Erythroblast (primary cell): ENCODE measurements at places on chromosomes 6 and 20.

GRCh38 chr6:33213166-33213988 lies 5.1 kb downstream of the RING1 start:
- DNase-seq: no peak

DNA sequence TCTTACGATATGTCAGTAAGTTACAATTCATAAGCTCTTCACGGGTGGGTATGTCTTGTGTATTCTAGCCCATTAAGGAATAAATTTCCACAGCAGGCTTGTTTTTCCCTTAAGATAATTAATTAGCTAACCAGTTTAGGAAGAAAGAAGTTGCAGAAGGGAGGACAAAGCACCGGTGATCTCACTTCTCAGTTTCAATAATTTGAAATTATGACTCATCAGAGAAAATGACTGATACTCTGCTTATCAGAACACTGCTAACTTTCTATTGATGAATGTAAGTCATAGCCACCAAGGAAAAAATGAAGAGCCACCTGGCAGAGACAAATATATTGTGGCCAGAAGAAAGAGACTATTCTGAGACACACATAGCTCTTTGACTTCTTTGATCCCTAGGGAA lies 35.0 kb upstream of the ENTPD6 start:
- DNase-seq: no peak

DNA sequence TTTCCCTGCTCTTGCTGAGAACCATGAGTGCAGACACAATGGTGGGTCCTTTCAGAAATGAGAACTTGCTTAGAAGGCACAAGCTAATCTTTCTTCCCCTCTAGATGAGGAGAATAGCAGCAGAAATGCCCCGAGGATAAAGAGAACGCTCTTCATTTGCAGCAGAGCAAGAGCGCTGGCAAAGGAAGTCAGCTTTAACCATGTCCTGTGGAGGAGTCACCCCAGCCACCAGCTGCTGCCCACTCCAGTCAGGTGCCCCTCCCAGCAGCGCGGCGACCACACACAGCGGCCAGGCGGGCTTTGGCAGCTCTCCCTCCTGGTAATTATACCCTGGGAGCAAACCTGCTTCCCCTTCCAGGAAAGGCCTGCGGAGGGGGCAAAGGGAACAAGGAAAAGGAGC lies 42.4 kb upstream of the EMILIN3 start:
- no peak for DNase-seq

DNA sequence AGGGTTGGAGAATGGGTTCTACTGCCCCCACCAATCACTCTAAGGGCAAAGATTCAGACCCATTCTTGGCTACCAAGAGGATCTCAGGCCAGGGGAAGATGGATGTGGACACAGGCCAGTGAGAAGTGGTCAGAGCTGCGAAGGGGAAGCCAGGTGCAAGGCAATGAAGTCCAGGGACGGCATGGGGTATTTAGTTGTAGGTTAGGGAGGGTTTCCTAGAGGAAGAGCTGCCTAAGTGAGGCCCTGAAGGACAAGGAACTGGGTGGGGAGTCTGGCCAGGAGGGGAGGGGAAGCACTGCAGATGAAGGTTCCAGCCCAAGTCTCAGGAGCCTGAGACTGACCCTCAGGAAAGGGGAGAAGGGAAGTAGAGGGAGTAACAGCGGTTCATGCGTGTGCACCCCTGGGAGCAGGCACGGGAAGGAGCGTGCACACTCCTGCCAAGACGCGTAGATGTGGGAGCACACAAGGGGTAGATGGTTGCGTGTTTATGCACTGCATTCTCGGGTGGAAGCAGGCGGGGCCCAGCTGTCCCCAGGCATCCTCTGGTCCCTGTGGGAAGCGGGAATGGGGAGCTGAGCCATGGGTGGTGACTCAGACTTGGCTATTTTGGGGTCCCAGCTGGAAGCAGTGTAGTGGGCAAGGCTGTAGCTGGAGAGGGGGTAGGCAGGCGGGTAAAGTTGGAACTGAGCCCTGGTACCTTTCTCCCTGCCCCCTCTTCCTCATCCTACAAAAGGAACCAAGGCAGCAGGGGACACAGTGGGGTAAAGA lies 3.3 kb downstream of the ACTL10 start:
- DNase-seq: no peak

DNA sequence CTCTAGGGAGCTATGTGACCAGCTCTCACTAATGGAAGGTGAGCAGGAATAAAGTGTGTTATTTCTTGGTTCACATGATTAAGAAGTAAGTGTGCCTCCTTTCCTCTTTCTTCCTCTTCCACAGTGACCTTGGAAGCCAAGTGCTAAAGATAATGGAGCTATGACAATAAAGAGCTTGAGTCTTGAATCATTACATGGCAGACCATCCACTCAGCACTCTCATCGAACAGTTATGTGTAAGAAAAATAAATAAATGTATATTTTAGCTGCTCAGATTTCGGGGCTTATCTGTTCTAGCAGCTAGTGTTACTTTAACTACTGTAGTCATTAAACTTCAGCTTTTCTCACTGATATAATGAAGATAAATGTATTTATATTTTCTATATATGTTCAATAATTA lies 72.9 kb downstream of the HDGFL1 start:
- no peak for DNase-seq

- DNase-seq: no peak
Observed at GRCh38 chr6:160899671-160900430, 91.7 kb upstream of the MAP3K4 start.

DNA sequence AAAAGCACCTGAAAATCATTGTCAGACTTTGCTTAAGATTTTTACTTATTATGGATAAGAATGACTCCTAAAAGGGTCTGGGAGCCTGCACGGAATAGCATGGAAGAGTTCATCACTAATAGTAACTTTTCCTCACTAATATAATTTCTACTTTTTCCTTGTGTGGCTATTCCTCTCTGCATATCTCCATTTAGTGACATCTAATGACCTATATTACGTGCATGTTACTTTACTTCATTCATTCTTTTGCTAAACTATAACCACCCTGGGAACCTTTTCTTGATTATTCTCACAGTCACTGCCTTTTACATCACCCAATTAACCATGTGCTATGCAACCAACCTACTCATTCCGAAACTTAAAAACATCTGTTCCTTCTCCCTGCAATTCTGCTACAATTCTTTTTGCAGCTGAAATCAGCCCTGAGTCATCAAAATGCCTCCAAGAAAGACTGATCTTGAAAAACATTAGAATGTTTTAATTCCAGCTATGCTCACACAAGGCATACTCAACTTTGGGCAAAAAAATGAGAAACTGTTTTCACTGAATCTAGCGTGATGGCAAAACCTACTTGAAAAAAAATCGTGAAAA lies 313.3 kb downstream of the RNGTT start:
- no peak for DNase-seq

DNA sequence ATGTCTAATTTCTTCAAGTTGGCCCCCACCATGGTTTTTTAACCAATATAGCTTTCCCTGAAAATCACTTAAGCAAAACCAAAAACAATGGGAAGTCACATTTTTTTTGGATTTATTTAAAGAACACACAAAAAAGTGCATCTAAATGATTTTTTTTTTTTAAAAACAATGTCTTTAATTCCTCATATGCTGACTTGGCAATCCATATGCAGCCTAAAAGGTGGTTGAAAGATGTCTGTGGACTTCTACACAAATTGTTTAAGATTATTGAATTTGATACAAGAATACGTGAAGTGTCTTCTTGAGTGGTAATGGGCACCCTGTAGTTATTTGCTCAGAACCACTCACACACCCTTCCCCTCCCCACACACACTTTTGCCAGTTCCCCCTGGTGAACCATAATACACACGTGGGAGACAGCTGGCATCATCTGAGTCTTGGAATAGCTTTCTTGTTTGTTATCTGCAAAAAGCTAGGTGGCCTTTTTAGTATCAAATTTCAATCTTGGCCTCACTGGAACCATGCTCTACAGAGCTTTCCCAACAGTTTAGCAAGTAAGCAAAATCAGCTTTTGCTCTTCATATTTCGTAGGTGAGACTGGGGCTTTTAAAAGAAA lies 60.9 kb upstream of the TULP1 start:
- DNase-seq: no peak

DNA sequence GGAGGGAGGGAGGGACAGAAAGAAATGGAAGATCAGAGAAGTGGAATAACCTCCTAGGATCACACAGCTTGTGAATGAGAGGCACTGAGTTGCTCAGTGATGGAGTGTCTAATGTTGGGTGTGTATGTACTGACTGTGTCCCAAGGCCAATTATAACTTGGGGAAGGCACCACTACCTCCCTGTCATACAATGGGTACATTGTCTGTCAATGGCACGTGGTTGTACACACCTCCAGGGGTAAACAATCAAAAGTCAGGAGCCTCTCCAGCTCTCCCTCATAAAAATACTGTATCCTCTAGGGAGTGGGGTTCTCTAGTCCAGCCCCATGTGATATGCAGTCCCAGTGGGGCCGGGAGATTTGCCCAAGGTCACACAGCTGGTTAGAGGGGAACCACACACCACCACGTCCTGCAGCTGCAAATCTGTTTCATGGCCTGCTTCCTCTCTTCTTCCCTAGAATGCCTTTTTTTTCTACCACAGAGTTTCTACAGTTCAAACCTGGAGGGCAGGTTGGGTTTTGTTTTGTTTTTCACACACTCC lies 112.5 kb downstream of the SNX5 start:
- no peak for DNase-seq

DNA sequence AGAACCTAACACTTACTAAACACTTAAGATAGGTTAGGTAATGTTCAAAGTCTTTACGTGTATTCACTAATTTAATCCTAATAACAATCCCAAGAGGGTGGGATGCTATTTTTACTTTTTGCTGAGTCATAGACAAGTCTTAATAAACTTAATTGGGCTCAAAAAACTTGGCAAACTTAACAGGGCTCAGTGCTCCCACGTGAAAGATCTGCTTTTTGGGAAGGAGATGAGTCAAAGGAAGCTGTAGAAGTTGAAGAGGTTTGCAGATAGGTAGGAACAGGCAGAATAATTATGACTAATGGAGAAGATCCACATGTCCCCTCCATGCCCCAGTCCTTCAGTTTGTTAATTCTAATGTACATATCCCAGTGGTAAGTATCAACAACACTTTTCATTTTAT lies 44.5 kb upstream of the STMND1 start:
- no peak for DNase-seq

DNA sequence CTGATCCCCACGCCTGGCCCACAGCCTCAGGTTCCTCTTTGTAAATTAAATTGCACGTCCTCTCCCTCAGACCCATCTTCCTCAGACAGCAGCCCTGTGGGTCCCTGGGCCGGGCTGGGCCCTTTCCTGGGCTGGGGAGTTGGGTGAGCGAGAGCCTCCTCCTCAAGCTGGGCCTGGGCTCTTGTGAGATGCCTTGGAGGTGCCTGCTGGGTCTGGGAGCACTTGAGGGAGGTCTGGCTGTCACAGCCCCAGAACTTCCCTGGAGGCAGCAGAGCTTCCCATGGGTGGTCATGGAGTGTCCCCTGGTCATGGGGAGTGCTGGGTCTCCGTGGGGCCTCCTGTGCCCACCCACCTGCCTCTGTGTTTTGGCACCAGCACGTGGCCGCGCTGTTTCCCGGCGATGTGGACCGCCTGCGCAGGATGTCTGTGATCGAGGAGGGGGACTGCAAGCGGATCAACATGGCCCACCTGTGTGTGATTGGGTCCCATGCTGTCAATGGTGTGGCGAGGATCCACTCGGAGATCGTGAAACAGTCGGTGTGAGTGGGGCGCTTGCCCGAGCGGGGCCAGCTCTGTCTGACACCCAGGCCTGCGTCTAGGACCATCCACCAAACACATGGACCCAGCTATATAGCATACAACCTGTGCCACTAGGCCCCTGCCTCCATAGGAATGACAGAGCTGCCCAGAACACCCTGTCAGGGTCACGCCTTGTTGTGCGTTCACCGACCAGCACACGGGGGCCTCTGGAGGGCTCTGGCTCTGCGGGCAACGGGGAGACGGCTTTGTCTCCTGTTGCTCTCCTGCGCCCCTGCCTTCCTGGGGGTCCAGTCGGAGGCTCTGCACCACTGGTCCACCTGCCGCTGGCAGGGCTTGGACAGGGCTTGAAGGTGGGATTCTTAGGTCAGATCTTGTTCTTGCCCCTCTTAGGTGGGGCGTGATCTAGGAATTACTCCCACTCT lies 33.0 kb downstream of the PYGB start:
- no peak for DNase-seq

DNA sequence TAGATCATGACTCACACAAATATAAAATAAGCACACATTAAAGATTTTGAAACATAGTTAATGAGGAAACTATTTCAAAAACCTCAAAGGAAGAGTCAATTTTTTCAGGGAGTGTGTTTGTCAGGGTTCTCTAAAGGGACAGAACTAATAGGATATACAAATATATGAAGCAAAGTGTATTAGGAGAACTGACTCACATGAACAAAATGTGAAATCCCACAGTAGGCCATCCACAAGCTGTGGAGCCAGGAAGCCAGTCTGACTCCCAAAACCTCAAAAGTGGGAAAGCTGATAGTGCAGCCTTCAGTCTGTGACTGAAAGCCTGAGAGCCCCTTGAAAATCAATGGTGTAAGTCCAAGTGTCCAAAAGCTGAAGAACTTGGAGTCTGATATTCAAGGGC lies 898.0 kb upstream of the EYS start:
- no peak for DNase-seq

DNA sequence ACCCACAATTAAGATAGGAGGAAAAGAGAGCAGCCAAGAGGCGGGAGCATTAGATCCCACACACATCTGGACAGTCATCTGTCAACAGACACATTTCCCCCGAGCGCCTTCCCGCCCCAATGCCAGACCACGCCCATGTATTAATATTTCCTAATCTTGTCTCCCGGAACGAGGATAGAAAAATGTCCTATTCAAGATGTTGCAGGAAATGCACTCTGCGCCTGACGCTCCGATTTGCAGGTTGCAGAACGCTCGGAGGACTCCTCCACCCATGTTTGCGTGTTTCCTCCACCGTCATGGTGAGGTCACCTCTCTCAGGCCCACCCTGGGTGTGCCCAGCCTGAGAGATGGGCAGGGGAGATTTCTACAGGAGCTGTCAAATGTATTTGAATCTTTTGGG lies 215.2 kb downstream of the TAF4 start:
- DNase-seq: no peak

- DNase-seq: no peak
Observed at GRCh38 chr6:162157167-162157870, 570.2 kb downstream of the PRKN start.

GRCh38 chr6:35014341-35014740 lies 125.3 kb downstream of the ANKS1A start:
- DNase-seq: no peak

DNA sequence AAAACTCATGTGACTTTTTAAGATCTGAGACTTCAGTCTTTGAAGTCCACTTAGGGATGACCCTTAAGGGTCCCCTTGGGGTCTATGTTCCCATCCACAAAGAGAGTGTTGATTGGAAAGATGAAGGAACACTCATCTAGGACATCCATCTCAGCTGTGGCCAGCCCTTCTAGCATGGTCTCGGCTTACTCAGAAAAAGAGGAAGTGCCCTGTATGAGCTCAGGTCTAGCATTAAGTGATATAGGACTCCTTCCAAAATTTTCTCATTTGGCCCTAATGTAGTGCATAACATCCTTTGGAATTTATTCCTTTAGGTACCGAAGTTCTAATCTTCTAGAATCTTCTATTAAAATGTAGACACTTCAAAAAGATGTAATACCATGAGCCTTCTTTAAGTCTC lies 77.4 kb downstream of the NDUFAF5 start:
- DNase-seq: no peak

DNA sequence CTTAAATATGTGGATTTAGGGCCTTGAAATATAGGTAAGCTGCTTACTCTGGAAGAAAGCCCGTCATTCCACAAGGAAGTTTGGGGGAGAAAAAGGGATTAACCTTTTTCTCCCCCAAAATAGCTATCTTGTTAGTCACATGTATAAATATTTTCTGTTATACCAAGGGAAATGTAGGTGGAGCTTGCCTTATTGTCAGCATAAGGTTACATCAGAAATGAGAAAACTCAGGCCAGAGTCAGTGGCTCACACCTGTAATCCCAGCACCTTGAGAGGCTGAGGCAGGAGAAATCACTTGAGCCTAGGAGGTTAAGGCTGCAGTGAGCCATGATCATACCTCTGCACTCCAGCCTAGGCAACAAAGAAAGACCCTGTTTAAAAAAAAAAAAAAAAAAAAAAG lies 129.9 kb downstream of the LRFN2 start:
- no peak for DNase-seq
